ENCODE measurements at places on chromosomes 5 and 9.
A peak's percentile ranks its signal among the peaks of the same experiment; 100 is the strongest.

DNA sequence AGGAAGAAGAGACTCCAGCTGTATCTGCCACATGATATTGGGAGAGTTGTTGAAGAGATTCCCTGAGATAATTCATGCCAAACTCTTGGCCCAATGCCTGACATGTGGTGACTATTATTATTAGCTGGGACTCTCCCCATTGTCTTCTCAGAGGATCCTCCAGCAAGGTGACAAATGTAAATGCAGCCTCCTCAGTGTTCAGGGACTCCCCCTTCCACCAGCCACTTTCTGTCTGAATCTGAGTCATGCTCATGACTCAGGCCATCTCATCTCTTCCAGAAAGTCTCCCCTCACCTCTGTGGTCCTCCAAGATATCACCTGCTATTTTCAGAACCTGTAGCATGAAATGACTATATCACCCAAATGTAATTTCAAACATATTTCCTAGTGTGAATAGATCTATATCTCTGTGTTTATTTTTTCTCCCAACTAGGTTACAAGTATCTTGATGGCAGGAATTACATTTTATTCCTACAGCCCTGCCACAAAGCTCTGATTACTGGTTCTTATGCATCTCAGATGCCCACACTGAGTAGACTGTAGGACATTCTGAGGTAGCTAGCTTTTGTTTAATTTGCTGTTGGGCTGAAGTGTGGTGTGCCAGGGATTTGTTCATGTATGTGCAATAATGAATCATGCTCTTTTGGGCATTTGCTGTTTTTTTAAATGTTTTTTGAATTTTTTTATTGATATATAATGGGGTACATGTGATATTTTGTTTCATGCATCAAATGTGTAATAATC lies 126.6 kb upstream of the IL12B start:
- no peak for DNase-seq

DNA sequence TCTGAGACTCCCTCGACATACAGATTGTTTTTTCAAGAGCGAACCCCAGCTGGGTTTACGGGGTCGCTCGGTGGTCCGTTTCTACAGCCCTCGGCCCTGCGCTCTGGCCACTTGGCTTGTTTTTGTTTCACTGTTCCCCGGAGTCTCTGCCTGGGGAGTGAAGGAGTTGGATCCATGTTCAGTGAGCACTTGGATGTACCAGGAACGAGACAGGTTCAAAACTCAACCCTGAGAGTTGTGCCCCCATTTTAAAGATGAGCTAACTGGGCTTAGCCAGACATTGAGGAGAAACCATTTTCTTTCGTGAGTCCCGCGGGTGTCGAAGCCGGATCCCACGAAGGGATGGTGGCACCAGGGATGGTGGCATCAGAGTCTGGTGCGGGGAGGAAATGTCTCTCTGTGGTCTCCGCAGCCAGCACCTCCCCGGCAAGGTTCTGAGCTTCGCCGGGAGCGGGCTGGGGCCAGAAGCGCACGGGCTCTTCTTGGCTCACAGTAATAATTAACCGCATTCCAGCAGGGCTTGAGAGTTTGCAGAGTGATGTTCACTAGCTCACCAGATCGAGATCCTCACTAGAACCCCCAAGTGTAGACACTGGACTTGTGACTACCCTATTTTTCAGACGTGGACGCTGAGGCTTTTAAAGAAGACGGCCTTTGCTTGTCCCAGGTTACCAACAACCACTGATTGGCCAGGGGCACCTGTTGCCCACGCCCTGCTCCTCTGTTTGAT lies 1.0 kb downstream of the MSX2 start:
- DNase-seq, result no peak

- DNase-seq, result no peak
Observed at GRCh38 chr9:89969881-89970639, 365.2 kb downstream of the GADD45G start.

GRCh38 chr9:137314561-137315560 lies 12.8 kb upstream of the NRARP start:
- DNase-seq, result no peak

GRCh38 chr9:37996819-37997217 lies 72.2 kb downstream of the SHB start:
- DNase-seq, result no peak

DNA sequence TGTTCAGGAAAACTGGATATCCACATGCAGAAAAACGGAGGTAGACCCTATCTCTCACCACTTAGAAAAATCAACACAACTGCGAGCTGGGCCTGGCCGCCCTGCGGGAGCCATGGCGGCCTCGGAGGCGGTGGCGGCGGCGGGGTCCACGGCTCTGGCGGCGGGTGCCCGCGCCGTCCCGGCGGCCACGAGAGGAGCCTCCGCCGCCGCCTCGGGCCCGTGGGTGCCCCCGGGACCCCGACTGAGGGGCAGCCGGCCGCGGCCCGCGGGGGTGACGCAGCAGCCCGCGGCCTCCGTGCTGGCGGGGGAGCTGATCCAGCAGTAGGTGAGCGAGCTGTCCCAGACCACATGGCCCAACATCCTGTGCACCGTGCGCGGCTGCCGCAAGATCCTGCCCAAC lies 25.3 kb downstream of the FANCC start:
- no peak for DNase-seq

DNA sequence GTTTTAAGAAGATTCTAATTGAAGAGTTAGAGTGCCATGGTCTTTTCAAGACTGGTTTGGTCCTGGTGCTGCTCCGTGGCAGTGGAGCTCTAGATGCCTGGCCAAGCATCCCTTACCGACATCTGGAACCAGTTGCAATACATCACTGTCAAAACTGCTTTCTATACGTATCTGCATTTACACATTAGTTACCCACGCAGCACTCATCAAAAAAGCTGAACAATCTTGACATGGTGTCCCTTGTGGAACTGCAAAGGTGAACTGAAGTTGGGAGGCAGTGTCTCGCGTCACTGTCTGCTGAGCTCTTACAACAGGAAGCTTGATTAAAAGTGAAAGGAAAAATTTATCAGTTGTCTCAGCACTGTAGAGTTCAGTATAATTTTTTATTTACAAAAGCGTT lies 82.6 kb downstream of the PBX3 start:
- no peak for DNase-seq

DNA sequence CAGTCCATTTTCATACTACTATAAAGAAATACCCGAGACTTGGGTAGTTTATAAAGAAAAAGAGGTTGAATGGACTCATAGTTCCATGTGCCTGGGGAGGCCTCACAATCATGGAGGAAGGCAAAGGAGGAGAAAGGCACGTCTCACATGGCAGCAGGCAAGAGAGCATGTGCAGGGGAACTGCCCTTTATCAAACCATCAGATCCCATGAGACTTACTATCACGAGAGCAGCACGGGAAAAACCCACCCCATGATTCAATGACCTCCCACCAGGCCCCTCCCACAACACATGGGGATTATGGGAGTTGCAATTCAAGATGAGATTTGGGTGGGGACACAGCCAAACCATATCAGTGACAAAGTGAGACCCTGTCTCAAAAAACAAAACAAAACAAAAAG lies 19.9 kb downstream of the TRAF2 start:
- no peak for DNase-seq

GRCh38 chr5:177429248-177430040 lies 3.0 kb downstream of the GRK6 start:
- no peak for DNase-seq

DNA sequence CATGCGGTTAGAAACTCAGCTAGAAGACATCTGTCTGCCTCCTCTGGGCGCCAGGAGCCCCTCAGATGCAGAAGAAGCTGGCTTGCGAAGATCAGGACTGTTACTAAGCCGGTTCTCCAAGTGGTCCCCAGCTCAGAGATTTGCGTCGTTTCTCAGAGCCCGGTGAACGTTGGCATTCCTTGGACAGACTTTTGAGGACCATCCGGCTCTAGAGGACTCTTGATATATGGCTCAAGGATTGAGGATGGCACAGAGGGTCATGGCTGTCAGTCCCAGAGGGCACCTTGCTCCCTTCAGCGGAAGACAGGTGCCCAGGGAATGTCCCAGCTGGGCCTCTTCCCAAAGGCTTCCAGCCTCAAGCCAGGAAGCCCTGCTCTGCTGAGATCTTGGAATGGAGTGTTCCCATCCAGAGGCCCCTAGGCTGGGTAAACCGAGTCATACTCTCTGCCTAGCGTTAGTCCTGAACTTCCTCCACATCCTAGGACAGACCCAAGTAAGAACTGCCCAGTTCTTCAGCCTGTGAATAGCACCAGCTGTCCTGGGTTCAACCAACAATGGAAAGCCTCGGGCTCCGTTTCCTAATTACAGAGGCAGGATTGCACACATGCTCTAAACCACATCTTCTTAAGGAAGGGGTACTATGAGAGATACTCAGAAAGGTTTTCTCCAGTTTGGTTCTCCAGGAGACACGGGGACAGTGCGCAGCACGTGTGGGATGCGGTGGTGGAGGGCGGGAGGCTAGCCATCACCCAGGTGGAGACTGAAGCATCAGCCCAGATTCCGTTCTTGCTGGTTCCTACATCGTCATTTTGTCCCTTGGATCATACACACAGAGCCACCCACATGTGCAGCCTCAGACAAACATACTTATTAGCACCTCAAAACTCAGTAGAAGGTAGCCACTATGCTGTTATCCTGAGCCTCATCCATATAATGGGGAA lies 51.4 kb downstream of the ZNF354C start:
- no peak for DNase-seq

DNA sequence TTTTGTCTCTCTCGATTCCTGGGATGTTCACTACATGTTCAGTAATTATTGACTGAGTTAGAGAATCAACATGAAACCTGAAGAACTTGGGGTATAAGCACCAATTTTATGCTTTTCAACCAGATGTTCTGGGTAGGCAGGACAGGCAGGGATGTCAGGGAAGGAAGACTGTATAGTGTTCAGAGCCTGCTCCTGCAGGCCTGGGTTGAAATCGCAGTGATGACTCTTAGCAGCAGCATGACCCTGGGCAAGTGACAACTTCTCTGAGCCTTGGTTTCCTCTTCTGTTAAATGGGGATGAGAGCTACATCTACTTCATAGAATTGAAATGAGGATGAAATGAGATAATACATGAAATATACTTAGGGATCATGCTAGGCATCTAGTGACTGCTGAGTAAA lies 29.7 kb upstream of the PANK3 start:
- no peak for DNase-seq

DNA sequence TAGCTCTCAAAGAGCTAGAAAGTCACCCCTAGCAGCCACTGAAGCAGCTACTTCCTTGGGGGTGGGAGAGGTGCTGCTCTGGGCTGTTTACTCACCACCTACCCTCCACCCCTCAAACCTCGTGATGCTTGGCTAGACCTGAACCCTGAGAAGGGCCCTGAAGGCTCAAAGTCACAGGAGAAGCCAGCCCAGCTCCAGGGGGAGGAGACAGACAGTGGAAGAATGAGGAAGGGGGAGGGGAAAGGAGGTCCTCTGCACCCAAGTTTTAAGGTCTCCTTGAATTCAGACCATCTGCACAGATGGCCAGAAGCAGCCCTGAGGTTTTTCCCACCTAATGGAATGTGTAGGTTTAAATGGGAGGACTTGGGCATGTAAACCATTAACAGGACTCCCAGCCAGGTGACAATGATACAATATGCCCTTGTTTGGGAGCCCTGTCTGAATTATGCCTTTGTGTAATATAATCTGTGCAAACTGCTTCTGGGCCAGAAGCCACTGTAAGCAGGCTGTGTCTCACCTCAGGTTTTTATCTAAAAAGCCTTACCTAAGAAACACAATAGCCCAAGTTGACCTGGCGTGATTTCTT lies 180.5 kb downstream of the PIK3R1 start:
- peak; percentile 67 for DNase-seq

GRCh38 chr5:1974501-1975405 lies 92.0 kb upstream of the IRX4 start:
- no peak for DNase-seq

- DNase-seq, result no peak
Observed at GRCh38 chr5:124728968-124729332, 17.5 kb downstream of the ZNF608 start.

GRCh38 chr5:40801771-40802562 lies 3.8 kb upstream of the PRKAA1 start:
- no peak for DNase-seq

DNA sequence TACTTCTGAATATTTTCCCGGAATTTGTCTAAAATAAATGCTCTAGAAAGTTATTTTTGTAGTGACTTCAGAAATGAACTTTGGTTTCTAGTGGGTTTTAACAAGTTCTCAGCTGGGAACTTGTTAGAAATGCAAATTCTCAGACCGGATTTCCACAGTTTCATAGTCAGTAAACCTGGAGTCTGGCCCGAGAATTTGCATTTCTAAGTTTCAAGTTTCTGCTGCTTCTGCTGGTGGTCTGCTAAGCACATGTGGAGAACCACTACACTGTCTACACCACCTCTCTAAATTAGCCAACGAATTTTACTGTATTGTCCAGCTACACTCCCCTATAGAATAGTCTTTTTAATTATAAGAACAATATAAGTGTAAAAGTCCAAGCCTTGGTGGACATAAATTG lies 208.0 kb downstream of the CHSY3 start:
- no peak for DNase-seq

DNA sequence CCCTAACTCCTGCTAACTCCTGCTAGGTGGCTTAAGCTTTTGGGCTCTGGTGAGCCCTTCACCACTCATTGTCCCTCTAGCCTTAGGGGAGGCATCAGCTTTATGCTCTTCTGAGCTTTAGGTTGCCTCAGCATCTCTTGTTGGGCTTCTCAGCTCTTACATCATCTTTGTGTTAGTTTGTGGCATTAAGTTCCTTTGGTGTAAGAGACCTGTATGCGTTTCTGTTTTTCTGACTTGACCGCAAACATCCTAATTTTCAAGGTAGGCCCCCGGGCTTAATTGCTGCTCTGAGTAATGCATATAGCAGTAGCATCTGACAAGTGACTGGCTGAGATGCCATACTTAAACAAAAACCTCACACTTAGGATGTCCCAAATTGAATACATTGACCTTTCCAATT lies 287.8 kb upstream of the TUT7 start:
- no peak for DNase-seq

DNA sequence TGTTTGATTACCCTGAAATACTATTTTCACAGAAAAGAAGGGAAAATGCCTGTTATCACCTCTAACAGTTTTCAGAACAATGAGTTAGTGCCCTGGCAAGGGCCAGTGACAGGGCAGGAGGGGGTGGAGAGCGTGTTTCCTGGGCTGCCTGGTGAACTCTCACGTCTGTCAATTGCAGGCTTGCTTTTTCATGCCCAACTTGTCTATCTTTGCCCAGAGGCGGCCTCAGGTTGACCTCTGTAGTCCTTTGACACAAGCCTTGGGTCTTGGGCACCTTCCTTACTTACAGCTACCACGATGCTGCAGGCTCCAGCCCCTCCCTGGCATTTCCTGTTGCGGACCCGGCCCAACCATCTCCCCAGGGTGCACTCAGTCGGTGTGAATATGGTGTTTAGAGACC lies 2.2 kb upstream of the CEL start:
- no peak for DNase-seq

DNA sequence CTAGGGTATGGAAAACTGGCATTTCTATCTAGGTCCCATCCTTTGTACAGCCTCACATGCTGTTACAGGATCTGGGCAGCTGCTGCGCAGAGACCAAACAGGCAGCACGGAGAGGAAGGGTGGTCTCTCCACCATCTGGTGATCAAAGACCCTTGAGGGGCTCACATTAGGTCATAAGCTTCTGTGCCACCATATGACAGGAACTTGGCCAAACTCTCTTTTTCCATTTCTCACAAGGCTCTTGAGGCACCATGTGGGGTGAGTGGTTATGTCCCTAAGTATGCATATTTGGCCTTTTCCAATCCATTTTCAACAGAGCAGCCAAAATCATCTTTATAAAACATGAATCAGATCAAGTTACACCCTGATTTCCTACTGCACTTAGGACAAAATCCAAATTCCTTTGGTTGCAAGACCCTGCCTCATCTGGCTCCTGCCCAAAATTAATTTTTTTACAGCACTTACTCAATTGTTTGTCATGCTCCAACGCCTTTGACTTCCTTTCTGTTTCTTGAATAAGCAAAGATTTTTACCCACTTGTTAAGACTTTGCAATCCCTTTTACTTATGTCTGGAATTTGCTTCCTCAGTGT lies 730.0 kb downstream of the MAT2B start:
- DNase-seq, result no peak

Data from LNCaP clone FGC (cell line).